GM23248 (cell line): ENCODE measurements at places on chromosomes 4 and X.

GRCh38 chr4:24836661-24837242 is 41.4 kb downstream of the SOD3 start:
- DNase-seq, result no peak

- DNase-seq, result no peak
These were observed 435.6 kb upstream of the SMIM31 start for GRCh38 chr4:164318350-164318749.

DNA sequence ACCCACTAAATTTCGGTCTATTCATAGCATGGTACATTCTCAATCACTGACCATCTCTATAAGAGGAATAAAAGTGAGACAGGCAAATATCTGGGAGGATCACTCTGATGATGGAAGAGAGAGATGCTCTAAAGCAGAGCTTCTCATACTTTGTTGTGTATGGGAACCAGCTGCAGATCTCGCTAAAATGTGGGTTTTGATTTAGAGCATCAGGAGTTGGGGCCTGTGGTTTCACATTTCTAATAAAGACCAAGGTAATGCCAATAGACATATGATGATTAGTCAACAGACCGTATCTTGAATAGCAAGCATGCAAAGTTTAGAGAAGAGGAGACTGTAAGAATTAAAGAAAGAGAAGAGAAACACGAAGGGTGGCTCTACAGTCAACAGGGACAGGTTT is 107.4 kb upstream of the FTHL17 start:
- no peak for DNase-seq

DNA sequence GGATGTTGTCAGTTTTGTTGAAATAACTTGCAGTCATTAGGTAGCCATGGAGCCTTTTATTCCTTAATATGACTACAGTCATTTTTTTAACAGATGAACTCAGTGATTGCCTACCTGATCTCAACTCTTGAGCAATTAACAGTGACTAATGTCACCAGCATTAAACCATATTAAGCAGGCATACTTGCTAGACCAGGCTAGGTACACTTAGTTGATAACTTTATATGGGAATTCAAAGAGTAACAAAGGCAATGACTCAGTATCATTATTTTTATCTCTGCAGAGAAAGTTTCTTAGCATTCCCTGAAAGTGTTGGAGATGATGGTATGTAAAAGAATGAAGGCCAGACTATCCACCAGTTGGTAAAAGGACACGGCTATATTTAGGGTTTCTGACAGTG is at the start of gene C4orf54:
C4orf54 (minus strand) TSS at position 31 of the 400 bp plus-strand sequence. CDS start 3,180 bp downstream, outside the sequence.
- no peak for DNase-seq

DNA sequence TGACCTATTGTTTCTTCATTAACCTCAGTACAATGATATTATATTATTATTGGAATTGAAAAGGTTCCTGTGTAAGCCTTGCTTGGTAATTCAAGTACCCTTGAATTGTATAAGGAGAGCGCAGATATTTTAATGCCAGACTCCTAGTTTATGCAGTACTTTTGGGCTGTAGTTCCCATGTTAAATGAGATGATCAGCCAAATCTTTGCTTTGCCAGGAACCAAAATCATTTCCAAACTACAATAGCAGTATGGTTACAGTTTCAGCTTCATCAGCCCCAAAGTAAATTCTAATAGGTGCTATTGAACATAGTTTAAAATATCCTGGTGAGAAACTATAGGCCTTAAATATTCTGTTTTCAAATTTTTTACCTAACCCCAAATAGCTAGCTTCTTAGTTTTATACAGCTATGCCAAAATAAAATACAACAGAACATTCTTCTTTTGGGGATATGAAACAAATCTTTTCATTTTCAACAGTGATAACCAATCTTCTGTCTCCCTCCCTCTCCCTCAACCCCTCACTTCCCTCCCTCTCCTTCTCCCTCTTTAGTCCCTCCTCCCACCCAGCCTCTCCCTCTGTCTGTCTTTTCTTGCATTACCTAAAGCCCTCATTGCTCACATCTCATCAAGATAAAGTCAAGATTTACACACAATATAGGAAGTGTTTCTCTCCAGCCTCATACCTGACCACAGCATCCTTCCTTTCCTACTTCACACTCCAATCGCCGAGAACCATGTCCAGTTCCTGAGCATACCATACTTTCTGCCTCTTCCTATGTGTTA is 190.1 kb downstream of the SHROOM3 start:
- DNase-seq, result peak; percentile 42

- no peak for DNase-seq
These were observed 38.1 kb downstream of the GAB1 start for GRCh38 chr4:143374771-143375170.

DNA sequence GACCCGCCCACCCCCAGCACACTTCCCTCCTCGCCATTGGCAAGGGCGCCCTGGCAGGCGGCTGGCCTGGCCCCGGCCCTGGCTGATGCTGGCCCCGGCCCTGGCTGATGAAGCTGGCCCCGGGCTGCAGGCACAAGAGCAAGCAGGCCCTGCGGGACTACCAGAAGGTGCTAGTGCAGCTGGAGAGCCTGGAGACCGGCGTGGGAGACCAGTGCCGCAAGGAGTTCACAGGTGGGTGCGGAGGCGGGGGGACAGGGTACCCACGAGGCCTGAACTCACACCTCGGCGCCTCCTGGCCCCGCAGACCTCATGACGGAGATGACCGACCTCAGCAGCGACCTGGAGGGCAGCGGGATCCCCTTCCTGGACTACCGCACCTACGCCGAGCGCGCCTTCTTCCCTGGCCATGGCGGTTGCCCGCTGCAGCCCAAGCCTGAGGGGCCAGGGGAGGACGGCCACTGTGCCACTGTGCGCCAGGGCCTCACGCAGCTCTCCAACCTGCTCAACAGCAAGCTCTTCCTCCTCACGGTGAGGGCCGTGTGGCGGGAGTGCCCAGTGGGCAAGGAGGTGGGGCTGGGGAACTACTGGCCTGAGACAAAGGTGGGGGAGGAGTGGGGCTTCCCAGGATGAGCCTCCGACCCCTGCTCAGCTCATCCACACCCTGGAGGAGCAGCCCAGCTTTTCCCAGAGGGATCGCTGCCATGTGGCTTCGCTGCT is 6.1 kb upstream of the SRPK3 start:
- no peak for DNase-seq

GRCh38 chr4:22524895-22525294 is 9.0 kb upstream of the ADGRA3 start:
- DNase-seq, result no peak

DNA sequence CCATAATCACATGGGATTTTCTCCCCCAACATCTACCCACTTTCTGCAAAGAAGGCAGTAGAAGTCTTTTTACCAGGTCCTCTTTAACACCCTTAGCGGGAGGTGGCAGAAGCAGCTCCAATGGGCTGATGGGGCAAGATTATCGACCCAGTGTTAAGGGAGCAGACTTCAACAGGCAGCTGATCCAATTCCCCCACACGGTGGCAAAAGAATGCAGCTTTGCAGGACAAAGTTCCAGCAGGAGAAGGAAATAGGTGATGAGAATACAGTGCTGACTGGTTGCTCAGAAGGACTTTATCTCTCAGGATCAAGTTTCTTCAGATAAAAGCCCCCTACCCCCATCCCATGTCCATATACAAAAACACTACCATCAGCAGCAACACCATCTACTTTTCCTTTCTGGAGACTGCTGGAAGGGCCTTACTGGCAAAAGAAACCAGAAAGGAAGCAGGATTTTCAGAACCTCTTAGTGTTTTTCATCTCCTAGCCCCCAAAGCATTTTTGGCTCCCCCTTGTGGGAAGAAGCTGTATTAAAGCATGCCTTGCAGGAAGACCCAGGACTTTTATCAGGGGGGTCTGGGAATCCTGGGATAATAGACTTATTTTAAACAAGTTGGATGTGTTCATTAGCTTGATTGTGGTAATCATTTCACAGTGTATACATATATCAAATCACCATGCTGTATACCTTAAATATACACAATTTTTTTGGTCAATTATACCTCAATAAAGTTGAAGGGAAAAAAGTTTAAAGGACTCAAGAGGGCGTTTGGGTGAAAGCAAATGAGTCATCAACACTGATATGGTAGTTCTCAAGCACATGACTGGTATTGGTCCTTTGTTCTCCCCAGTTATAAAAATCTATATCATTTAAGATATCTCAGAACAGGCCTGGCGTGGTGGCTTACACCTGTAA is 146.4 kb downstream of the GPC3 start:
- DNase-seq, result peak; percentile 28

GRCh38 chr4:183657564-183657963 is 1.4 kb downstream of the RWDD4 start:
- DNase-seq, result peak; percentile 42

- no peak for DNase-seq
These were observed 188.7 kb downstream of the GBA3 start for GRCh38 chr4:22881411-22881810.

DNA sequence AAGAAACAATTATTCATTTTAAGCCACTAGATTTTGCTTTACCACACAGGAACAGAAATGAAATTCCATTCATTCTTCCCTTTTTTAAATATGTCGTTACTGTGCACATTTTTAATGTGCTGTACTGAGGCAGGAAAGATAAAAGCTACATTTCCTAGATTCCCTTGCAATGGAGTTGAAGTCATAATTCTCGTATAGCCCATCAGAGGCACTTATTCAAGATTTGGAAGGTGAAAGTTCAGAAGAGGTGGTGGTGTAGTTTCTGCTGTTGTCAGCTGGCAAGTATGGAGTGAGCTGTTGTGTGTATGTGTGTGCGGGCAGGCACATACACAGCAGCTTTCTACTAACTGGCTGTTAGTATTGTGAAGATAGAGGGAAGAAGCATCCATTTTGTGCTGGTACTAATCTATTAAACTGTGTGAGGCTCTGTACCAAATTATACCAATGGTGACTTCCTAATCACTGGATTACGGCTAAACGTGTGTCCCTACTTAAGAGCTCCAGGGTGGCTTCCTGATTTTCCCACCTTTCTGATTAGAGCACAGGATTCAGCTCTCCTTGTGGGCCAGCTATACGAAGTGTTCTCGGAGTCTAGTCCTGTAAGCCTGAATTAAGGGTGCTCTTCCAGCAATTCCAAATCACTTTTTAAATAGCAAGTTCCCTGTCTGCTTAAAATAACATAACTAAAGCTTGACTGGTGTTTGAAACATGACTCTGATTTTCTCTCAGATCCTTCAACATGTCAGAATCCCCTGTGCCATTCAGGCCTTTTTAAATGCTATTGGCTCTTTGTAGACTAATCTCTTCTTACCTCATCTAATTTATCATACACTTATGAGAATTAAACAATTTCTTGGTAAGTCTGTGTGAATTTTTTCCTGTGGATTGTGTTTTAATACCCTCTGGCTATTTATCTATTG is 43.8 kb downstream of the PDS5A start:
- DNase-seq, result peak; percentile 30

- peak; percentile 56 for DNase-seq
These were observed 30.4 kb downstream of the SMAD1 start for GRCh38 chr4:145511913-145512522.

DNA sequence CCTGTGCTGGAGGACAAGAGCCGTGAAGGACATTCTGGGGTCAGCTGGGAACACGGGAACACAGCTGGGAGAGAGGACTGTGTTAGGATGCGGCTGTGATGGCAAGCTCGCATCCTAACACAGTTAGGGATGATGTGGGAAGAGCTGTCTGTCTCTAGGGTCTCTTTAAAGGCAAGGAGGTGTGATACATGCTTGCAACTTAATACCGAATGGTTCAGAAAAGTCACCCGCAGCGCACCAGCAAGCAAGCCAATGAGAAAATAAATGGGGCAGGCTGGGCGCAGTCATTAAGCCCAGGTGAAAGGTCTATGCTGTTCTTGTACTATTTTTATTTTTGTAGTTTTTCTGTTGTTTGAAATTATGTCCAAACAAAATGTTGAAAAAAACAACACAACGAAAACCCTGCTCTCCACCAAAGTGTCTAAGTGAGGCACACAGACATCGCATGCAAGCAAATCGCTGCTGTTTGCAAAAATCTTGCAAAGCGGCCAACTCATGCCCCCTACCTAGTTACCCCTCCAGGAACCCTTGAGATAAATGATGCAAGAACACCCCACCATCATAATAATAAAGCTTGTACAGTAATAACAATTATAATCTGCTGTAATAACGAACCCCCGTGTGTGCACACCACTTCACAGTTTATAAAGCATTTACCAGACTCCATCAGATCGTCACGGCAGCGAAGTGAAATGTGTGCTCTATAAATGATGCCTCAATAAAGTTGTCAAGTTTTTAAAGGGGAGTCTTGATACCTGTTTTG is 17.9 kb upstream of the ADRA2C start:
- DNase-seq, result no peak

DNA sequence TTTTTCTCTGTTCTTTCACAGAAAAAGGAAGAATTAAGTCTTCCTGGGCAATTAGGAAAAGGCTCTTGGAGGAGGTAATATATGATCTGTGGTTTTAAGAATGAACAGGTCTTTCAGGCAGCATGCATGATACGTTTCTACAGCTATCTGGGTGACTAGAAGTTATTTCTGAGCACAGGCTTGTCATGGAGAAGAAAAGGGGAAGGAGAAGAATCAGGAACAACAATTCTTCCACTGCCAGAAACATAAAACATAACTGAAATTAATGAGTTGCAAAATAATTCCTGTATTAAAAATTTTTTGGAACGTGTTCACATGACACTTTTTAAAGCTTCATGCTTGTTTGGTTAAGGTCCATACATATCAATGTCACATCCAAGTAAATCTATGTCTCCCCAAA is 17.7 kb upstream of the STIM2 start:
- DNase-seq, result no peak

- DNase-seq, result peak; percentile 83
These were observed 51.3 kb downstream of the RTL9 start for GRCh38 chrX:110409925-110410324.

DNA sequence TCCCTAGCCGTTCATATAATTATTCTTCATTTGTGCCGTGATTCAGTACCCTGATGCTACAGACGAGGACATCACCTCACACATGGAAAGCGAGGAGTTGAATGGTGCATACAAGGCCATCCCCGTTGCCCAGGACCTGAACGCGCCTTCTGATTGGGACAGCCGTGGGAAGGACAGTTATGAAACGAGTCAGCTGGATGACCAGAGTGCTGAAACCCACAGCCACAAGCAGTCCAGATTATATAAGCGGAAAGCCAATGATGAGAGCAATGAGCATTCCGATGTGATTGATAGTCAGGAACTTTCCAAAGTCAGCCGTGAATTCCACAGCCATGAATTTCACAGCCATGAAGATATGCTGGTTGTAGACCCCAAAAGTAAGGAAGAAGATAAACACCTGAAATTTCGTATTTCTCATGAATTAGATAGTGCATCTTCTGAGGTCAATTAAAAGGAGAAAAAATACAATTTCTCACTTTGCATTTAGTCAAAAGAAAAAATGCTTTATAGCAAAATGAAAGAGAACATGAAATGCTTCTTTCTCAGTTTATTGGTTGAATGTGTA is 7.0 kb downstream of the SPP1 start:
- DNase-seq, result no peak
